ENCODE measurements at places on chromosomes 2 and 18.

- DNase-seq = no peak
These were observed 903.8 kb downstream of the SLC4A3 start for GRCh38 chr2:220531216-220531615.

DNA sequence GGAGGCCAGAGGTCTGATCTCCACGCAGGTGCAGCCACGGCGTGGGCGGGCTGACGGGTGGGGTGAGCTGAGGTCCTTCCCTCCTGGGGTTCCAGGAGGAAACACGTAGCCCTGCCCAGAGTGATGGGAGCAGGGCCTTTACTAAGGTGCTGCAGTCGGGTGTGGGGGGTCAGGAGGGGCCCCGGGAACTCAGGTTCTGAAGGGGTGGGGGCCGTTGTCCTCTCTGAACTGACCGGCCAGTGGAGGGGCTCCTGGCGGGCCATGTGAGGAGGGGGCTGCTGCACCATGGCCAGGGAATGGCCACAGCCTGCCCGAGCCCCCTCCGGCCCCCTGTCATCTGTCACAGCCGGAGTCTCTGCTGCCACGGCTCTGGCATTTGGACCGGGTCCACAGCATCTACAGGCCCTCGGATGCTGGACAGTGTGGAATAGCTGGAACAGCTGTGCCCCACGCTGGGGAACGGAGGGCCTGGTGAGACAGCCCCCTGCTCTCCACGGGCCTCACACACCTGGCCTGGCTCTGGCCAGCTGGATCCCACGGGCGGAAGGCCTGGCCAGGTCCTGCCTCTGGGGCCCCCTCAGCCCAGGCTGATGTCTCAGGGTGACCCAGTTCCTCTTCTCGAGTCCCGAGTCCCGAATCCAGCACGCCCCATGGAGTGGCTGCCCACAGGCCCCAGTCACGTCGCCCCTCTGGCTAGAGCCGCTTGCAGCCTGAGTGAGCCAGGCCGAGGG lies 145.6 kb upstream of the GPC1 start:
- DNase-seq = no peak

- no peak for DNase-seq
These were observed 31.6 kb upstream of the DLX2 start for GRCh38 chr2:172134270-172134669.

DNA sequence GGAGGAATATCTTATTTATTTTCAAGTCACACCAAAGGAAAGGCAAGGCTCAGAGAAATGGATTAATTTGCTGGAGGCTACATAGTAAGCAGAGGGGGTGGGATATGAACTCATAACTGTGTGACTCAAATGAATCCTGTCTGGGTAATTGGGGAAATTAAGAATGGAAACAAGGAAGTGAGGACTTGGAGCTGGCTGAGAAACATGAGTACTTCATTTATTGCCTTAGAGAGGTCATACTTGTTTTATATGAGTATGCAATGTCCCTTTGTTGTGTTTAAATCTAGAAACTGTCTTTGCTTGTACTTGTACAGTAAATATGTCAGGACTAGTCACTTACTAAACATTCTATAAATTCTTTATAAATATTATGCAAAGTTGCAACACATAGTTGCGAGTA lies 2166.7 kb upstream of the PIK3C3 start:
- DNase-seq = no peak

- no peak for DNase-seq
These were observed 122.0 kb upstream of the MGAT5 start for GRCh38 chr2:134131681-134132489.

GRCh38 chr2:29226808-29227207 lies 111.6 kb downstream of the CLIP4 start:
- no peak for DNase-seq

DNA sequence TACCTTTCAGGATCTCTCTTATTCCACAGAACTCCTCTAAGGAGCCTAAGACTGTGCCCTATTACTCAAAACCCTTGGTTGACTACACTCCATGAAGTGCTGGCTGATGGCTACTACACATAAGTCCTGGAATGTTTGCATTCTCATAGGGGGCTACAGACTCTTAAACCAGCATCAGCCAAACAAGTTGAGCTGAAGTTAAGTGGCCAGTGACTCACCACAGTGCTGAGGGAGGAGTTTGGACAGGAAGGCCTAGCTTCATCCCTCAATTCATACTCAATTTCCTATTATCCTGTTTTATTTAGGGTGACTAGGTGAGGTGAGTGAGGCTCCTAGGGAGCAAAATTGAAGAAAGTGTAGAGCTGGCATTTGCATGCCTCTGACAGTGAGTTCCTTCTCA lies 246.7 kb downstream of the SMAD2 start:
- DNase-seq = no peak

DNA sequence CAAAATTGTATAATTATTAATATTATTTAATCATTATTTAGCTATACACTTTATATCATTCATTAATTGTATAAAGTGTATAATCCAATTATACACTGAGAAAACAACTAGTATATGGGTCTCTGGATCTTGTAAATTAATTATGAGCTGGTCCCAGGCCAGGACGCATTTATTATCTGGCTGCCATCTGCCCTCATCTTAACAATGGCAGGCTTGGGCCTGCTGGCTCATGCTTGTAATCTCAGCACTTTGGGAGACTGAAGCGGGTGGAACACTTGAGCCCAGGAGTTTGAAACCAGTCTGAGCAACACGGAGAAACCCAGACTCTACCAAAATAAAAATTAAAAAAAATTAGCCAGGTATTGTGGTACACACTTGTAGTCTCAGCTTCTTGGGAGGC lies 502.2 kb upstream of the NRXN1 start:
- no peak for DNase-seq

All from neural crest cell (in vitro differentiated cells).